Stimulated activated CD8-positive, alpha-beta memory T cell treated with anti-CD3 and anti-CD28 coated beads, Interleukin-4, amount 100 ng/mL, for 4 hours (primary cell): ENCODE measurements at places on chromosomes 5 and 9.

DNA sequence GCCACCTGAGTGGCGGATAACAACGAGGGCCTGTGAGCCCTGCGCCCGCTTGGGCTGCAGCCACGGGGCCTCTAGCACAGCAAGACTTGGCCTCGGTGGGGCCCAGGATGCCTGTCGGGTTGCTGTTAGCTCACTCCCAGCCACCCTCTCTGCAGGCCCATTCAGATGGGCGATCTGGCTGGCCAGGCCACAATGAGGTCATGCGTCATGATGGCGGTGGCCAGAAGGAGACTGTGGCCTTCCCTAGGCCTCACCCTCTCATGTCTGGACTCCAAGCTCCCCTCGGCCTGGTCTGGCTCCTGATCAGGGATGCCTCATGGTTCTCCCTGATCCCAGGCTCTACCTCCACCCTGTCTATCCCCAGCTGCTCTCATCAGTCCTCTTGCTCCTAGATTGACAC lies 19.0 kb upstream of the TCOF1 start:
- DNase-seq = no peak

- DNase-seq = peak; percentile 56
These were observed 6.3 kb upstream of the MED7 start for GRCh38 chr5:157148734-157149615.

DNA sequence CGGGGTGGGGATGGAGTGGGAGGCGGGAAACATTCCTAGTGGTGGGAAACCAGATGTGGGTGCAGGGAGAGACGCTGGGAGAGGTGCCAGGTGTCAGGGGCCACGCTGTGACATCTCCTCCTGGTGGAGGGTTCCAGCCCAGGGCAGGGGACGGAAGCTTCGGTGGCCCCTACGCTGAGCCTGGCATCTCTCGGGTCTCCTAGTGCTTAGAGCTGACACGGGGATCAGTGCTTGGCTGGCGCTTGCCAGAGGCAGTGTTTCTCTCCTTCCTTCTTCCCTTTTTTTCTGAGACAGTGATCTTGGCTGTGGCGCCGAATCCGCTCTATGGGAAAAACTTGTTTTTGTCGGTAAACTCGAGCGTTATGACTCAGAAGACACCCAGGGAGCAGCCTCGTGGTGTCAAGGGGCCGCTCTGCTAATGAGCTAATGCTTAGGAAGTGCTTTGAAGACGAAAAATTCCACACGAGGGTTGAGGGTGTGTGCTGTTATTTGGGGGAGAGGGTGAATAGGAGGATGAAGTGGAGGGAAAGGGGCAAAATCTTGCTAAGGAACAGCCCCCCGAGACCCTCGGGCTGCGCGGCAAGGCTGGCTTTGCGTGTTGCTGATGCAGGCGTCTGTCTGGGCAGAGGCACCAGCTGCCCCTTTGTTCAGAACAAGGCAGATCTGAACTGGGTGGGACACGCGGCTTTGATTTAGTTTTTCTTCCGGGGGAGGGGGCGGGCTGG lies 20.4 kb upstream of the IER5L start:
- DNase-seq = no peak

DNA sequence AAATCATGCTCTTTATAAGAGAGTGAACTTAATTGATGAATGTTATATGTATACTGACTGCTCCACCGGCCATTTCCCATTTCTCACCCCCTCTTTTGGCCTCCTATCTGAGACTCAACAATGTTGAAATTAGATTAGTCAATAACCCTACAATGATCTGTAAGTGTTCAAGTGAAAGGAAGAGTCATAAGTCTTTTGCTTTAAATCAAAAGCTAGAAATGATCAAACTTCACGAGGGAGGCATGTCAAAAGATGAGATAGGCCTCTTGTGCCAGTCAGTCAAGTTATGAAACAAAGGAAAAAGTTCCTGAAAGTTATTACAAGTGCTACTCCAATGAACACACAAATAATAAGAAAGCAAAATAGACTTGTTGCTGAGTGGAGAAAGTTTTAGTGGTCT lies 83.1 kb downstream of the NLN start:
- DNase-seq = no peak

DNA sequence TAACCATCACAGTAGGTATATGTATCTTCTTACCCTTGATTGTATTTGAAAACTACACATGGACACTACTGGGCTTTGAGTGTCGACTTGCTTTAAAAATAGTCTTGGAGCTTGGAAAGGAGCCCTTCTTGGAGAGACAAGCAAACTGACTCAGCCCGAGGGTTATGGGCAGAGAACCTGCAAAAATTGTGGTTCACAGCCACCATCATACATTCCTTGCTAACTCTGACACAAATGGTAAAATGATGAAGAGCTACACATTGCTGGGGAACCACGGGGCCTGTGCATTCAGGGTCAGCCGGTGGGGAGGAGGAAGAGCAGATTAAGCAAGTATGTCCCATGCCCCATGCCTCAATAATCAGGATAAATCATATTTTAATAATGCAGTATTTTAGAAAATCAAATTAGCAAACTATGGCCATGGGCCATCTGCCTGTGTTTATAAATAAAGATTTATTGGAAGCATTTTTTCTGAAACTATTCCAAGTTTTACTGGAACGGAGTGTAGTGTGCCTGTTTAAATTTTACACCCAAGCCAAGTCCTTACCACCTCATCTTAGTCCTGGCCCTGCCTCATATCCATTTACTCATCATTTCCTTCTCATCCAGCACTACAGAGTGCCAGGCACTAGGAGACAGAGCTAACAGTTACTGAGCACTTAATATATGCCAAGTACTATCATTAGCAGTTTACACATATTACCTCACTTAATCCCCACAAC lies 195.7 kb downstream of the PALM2AKAP2 start:
- no peak for DNase-seq

DNA sequence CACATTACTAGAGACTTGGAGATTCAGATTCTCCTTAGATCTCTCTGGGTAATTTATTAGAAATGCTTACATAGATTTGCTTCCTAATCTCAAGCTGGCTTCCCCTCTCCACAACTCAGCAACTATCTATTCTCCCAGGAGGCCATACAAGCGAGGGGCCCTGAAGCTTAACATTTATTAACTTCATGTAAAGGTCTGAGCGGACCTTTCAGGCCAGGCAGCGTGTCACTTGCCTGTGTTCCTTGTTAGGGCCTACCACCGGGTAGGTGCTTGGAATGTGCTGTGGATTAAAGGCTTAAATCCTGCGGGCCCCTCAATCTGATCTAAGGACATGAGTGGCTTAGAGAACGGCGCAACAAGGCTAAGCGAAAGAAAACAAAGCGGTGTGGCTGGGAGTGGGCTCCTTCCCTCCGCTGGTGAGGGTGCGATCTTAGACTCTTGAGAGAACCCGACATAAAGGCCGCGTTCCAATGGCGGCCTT lies 712 bp upstream of the HSPA4 start:
- DNase-seq = no peak

- no peak for DNase-seq
These were observed 102.5 kb upstream of the IFNK start for GRCh38 chr9:27421577-27421976.

DNA sequence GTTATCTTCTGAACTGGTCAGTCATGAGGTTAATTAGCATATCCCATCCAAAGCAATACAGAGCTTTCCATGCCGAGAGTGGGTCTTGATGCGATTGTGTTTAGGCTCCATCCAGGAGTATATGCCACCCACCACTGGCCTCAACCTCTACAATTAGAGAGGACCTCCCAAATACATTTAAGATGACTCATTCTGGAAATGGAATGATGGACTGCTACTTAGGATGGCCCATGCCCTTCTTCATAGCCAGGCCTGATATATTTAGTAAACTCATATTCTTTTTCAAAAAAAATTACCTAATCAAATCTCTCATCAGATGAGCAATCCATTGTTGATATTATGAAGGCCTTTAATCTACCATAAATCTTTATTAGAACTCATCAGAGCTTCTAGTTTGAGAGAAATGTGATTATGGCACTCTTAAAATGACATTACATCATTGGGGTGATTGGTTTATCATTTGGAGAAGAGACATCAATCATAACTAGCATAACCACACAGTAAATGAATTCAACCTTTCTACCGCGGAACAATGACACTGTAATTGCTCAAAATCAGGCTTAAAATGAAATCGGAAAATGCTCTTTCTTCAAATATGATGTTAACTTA lies 414.2 kb upstream of the WWC1 start:
- DNase-seq = no peak

DNA sequence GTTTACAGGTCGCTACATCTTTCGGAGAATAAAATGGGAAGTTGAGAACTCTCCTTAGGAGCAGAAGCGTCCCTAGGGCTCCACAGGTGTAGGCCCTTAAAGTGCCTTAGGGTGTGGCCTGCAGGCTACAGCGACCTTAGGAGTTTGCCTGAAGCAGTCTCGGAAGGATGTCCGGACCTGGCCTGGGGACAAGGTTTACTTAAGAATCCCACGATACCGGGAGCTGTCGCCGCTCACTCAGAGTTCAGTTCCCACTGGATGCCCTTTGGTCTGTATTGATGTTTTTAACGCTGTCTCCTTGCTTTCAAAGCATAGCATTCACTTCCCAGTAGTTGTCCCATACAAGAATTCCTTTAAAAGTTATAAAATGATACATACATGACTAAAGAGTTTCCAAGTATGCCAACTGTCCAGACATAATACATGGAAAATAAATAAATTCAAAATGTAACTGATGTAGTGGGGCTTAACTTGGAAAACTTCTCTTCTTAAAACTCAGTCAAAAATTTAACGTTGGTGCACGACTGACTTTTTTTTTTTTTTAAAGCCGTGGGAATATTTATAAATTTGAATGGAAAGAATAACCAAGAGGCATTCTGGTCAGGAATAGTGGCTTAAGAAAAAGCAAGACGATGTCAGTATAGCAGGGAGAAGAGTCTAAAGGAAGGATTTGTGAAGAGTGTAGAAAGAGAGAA lies 848 bp downstream of the RAD50 start:
- no peak for DNase-seq

DNA sequence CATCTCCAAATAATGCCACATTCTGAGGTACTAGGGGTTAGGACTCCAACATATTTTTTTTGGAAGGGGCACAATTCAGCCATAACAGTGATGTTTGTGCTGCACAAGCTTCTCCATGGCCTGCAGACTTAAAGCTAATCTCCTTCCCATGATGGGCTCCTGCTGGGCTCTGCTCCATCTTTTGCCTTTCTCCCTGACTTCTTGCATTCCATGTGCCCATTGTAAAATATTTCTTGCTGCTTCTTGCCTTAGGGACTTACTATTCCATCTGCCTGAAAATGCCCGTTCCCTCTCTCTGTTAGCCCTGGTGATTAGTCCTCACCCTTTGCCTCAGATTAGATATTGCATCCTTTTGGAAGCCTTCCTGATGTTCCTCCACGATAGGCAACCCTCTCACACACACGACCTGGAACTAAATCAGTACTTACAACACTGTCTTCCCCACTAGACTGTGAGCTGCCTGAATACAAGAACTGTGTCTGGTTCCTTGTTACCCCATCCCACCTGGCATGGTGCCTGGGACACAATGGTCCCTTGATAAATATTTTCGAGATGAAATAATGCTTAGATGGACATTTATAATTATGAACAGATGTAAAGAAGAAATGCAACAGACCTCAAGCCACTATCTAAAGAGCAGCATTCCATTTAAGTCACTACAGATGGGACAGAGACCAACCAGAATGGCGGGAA lies 33.5 kb downstream of the OR1J1 start:
- no peak for DNase-seq

GRCh38 chr5:108727651-108728565 lies 19.8 kb upstream of the FER start:
- no peak for DNase-seq

GRCh38 chr5:158007336-158007735 lies 148.4 kb upstream of the CLINT1 start:
- DNase-seq = no peak

DNA sequence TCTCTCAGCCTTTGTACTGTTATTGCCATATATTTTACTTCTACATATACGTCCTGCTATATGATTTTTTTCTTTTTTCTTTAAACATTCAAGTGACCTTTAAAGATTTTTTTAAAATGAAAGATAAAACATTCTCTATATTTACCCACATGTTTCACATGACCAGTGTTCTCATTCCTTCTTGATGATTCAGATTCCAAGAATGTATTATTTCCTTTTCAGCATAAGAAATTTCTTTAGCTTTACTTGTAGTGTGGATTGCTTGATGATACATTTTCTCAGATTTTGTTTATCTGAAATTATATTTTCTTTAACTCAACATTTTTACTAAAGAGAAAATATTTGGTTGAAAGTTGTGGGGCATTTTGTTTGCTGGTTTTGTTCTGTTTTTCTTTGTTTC lies 792.1 kb downstream of the BRINP1 start:
- DNase-seq = no peak

- DNase-seq = no peak
These were observed 306.3 kb downstream of the TLE4 start for GRCh38 chr9:79877943-79878602.

GRCh38 chr5:35458824-35459207 lies 158.8 kb upstream of the SPEF2 start:
- DNase-seq = no peak

- no peak for DNase-seq
These were observed 20.9 kb downstream of the NCS1 start for GRCh38 chr9:130193103-130193502.

GRCh38 chr5:78511121-78511906 lies 137.3 kb downstream of the LHFPL2 start:
- no peak for DNase-seq

DNA sequence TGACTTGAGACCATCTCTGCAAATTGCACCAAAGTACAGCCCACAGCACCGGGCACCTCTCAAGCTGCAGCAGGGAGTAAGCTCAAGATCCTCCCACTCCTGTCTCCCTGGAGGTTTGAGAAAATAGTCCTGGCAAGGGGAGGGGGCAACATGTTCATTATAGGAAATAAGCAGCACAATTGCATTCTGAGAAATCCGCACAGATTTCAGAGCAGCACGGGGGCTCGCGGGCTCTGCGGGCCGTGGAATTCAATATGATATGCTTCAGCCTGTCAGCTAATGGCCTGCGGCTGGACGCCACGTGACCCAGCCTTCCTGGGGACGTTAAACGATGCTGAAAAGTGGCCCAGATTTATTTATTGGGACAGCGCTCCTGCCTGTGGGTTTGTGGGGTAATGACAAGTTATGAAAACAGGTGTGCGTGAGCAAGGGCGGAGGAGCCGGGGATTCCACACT lies 156.4 kb downstream of the DAB2IP start:
- DNase-seq = no peak

- DNase-seq = no peak
These were observed 86.5 kb upstream of the PRLR start for GRCh38 chr5:35316611-35317274.

DNA sequence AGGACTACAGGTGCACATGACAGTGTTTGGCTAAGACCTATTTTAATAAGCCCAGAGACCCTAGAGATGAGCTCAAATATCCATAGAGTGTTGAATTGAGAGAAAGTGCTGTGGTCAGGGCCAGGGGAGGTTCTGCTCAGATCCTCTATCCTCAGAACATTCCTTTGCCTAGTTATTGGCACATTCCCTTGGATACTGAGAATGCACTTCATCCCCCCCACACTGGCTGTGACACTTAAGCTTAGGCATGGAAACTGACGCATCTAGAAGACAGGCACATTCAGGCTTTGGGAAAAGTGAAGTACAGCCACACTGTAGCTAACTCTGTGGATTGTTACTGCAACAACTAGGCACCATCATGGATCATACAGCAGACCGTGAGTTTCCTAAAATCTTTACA lies 27.1 kb upstream of the RASGRF2 start:
- no peak for DNase-seq
